Psoas muscle (tissue), 8 donors: ENCODE measurements at places on chromosomes 2 and 18. TPM values are rescaled to one million over a fixed set of nuclear protein-coding genes. Genes with fewer than 3 reads are reported as not detected.
A peak's percentile ranks its signal among the peaks of the same experiment; 100 is the strongest.

- DNase-seq, result no peak
These were observed 26.5 kb downstream of the NCKAP1 start for GRCh38 chr2:183011743-183012142.

The WDR35 gene
- total RNA-seq, result 6.1 TPM

The SEMA4F gene
- total RNA-seq, result 2.4 TPM

DNA sequence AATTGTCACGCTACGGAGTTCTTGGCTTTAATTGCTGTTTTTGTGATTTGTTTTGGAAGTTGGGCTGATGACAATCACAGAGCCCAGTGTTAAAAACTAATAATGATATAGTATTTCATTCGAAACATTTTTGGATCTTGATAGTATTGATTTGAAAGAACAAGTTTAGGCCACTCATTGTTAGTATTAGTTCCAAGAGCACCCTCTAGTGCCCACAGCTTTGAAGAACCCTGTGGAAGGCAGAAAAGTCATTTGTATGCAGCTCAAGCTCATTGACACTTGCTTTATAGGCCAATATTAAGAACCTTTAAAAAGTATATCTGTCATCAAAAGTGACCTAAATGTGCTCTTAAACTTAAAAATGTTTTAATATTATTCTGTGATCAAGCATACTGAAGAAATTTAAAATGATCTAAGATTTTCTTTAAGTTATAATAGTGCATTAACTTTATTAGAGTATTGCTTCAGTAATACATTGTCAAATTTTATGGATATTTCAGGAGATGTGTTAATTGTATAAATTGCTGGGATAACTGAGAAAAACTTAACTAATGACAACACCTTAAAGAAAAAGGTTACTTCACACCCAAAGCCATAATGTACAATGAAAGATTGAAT is 191.0 kb downstream of the GRB14 start:
- no peak for DNase-seq

DNA sequence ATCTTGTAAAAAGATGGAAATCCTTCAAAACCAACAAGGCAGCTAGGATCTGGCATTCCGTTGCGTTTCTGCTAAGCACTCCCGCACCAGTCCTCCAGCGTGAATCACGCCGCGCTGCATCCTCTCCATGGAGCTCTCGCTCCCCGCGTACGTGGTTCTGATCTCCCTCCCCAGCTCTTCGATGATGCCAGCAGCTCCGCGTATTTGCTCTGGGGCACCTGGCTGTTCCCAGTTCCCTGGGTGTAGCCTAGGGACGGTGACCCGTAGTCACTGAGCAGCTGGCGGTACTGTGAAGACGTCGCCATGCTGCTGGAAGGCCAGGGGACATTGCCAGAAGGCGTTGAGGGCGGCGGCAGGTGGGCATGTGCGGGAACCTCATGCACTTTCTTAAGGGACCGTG is 407.5 kb downstream of the RNF144A start:
- DNase-seq, result no peak

- no peak for DNase-seq
These were observed 8.6 kb upstream of the TMEM163 start for GRCh38 chr2:134727385-134727784.

GRCh38 chr2:232776435-232776834 is at the start of gene KCNJ13:
KCNJ13 (minus strand) TSS chr2:232776565; CDS start chr2:232771362, 5,203 bp downstream.
- DNase-seq, result no peak

DNA sequence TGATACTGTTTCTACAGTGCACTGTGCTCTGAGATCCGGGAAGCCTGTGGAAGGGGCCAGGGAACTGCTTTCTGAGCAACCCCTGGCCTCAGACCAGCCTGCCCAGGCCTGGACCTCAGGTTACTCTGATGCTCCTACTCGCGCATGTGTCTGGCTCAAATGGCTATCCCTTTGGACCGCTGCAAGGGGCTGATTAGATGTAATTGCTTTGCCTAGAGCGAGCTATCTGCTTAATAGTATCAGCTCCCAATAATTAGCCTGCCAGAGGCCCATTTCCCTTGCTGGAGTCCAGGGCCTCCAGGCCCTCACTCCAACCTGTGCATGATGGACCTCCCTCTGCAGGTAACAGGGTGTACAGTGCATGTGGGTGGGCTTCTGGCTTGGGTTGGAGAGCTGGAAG is 7.2 kb upstream of the KCNK3 start:
- no peak for DNase-seq

DNA sequence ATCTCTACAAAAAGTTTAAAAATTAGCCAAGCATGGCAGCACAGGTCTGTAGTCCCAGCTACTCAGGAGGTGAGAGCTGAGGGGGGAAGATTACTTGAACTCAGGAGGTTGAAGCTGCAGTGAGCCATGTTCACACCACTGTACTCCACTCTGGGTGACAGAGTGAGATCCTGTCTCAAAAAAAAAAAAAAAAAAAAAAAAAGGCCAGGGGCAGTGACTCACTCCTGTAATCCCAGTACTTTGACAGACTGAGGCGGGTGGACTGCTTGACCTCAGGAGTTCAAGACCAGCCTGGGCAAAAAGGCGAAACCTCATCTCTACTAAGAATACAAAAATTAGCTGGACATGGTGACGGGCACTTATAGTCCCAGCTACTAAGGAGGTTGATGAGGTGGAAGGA is 37.0 kb downstream of the PUM2 start:
- no peak for DNase-seq

- DNase-seq, result no peak
These were observed 3.8 kb downstream of the GALNT5 start for GRCh38 chr2:157261199-157261782.

DNA sequence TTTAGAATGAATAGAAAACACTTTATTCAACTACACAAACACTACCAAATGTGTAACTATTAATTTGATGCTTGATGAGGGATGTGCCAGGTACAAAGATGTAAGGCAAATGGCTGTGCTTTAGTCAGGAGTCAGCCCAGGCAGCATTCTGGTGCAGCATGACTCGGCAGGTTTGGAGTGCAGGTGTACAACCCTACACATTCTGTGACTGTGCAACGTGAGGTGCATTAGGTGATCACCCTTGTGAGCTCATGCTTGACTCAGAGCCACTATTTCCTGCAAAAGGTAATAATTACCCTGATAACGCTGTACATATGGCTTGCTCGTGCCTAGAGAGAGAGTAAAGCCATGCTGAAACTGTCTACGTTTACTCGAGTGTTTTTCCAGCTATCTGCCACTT is 288.7 kb upstream of the DSEL start:
- no peak for DNase-seq

DNA sequence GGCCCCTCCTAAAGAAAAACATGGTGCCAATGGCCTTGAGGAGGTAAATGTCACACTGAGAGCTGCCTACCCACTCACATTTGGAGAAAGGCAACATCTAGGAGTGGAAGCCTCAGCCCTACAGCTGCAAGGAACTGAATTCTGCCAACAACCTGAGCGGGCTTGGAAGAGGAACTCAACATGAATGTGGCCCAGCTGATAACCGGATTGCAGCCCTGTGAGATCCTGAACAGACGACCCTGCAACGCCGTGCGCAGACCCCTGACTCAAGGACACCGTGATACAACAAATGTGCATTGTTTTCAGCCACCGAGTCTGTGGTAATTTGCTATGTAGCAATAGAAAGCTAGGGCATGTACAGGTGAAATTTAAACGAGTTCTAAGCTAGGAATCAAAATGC is 99.4 kb downstream of the MYOM1 start:
- DNase-seq, result no peak

The C2orf74 gene
- 14.2 TPM for total RNA-seq

- peak; percentile 52 for DNase-seq
These were observed 714 bp downstream of the RPIA start for GRCh38 chr2:88692187-88692586.

The MEP1B gene
- 0.38 TPM for total RNA-seq

The PIEZO2 gene
- 0.15 TPM for total RNA-seq

DNA sequence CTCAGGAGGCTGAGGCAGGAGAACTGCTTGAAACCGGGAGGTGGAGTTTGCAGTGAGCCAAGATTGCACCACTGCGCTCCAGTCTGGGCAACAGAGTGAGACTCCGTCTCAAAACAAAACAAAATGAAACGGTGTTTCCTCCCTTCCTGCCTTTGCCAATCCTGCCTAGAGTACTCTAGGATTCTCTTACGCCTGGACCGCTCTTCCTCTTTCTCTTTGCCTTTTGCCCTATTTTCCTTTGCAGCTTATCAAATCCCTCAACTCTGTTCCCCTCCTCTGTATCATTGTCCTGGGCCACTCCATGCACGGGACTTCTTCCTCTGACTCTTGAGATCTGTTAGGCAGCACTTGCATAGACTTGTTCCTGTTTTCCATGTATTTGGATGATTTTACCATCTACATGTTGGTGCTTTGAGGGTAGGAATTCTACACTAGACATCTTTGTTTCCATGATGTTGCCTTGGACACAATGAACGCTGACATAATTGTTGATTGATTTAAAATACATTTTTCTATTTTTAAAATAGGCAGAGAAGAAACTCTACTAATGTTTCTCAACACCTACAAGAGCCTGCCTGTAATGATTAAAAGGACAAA is 24.8 kb upstream of the ACYP2 start:
- no peak for DNase-seq

The PER2 gene
- 20.7 TPM for total RNA-seq

- DNase-seq, result no peak
These were observed 590.3 kb upstream of the CHAC2 start for GRCh38 chr2:53177327-53177726.

GRCh38 chr2:44579115-44579836 is 217.5 kb downstream of the CAMKMT start:
- DNase-seq, result no peak

- DNase-seq, result no peak
These were observed 10.1 kb downstream of the UGP2 start for GRCh38 chr2:63851691-63852311.

GRCh38 chr2:26503231-26503880 is 25.4 kb upstream of the OTOF start:
- peak; percentile 71 for DNase-seq

The FOXD4L1 gene
- 0.18 TPM for total RNA-seq
